ENCODE measurements at places on chromosomes 2 and 18.

- peak; percentile 53 for DNase-seq
Measured at GRCh38 chr2:10326151-10326616, 23.5 kb downstream of the HPCAL1 start.

DNA sequence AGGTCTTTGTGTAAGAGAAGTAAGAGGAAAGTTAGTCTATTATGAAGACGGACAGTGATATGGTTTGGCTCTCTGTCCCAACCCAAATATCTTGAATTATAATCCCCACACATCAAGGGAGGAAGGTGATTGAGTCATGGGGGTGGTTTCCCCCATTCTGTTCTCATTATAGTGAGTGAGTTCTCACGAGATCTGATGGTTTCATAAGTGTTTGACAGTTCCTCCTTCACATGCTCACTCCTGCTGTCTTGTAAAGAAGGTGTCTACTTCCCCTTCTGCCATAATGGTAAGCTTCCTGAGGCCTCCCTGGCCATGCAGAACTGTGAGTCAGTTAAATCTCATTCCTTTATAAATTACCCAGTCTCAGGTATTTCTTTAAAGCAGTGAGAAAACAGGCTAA, 67.6 kb downstream of the NEURL3 start:
- DNase-seq = no peak

- DNase-seq = no peak
Measured at GRCh38 chr2:9341337-9341887, 81.9 kb downstream of the ITGB1BP1 start.

DNA sequence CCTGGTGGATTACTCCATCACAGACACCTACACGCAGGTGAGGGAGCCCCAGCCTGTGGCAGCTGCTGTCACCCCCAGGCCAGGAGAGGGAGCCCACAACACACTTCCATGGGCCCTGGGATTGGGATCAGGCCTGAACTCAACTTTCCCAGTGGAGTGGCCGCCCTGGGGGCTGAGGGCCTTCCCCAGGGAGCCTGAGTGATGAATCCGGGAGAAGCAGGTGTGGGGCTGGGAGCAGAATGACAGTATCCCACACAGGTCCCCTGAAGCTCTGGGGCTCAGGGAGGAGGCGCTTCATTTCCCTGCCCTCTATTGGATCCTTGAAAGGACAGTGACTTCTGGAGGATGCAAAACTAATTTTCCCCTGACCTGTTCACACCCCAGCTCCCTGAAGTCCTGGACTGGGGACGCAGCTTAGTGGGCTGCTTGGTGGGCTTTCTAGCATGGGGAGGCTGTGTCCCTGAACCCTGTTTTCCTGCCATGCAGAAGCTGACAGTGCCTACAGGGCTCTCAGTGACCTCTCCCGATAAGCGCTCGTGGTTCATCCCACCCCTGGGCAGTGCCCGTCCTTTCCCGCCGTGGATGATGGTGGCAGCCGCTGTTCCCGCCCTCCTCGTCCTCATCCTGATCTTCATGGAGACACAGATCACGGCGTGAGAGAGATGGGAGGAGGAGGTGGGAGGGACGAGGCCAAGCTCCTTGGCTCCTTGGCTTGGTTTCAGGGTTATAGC, 11.0 kb downstream of the SLC4A3 start:
- DNase-seq = no peak

GRCh38 chr2:108906403-108907077, 82.5 kb downstream of the EDAR start:
- DNase-seq = no peak

GRCh38 chr18:80148326-80149199, 39.5 kb downstream of the ADNP2 start:
- no peak for DNase-seq

DNA sequence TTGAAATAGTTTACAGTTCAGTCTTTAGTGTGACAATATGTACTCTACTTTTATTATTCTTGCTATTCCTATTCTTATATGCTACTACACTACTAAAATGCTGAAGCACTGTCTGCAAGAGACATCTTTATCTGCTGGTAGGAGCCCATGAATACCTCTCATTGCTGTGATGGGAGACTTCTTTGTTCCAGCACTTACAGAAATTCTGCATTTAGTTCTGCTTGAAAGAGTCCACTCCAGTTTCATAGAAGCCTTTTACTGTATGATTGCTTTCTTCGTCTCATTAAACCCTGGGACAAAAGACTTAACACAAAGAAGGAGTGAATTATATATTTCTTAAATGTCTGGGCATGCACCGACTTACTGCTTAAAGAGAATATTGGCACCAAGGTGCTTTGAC, 272.7 kb downstream of the CD226 start:
- DNase-seq = no peak

GRCh38 chr2:47386551-47386950, 16.4 kb upstream of the MSH2 start:
- no peak for DNase-seq

GRCh38 chr2:17877811-17878280, 621 bp upstream of the KCNS3 start:
- DNase-seq = no peak

- DNase-seq = no peak
Measured at GRCh38 chr18:65761636-65762295, 11.0 kb downstream of the CDH7 start.

GRCh38 chr2:153072077-153072476, 353.7 kb downstream of the ARL6IP6 start:
- DNase-seq = no peak

DNA sequence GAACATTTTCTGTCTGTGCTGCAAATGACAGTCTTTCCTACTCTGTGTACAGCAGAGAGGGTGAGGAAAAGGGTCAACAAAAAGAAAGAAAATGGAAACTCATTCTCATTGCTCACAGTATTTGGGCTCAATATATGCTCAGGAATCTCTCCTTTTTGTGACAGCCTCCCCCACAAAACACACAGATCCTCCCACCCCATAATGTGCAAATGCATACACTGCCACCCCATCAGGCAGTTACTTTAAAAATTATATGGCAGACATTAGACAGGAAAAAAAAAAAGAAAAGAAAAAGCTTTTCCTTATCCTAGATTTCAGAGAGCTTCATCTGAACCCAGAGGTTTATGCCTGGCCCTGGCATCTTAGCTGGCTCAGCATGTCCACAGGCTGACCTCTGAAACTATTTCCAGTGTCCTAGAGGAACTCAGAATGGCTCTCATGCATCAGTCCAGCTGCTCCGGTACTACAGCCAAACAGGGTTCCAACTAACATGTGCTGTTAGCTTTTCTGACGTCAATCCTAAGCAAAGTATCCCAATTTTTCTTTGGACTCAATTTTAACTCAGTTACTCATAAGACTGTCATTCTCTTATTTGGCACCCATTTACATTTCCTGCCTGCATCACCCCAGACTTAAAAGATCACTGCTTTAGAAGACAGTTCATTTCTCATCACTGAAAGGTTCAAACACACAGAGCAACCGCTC, 105.9 kb downstream of the RBMS1 start:
- DNase-seq = no peak

GRCh38 chr2:189474526-189474925, 33.3 kb downstream of the WDR75 start:
- DNase-seq = peak; percentile 81

DNA sequence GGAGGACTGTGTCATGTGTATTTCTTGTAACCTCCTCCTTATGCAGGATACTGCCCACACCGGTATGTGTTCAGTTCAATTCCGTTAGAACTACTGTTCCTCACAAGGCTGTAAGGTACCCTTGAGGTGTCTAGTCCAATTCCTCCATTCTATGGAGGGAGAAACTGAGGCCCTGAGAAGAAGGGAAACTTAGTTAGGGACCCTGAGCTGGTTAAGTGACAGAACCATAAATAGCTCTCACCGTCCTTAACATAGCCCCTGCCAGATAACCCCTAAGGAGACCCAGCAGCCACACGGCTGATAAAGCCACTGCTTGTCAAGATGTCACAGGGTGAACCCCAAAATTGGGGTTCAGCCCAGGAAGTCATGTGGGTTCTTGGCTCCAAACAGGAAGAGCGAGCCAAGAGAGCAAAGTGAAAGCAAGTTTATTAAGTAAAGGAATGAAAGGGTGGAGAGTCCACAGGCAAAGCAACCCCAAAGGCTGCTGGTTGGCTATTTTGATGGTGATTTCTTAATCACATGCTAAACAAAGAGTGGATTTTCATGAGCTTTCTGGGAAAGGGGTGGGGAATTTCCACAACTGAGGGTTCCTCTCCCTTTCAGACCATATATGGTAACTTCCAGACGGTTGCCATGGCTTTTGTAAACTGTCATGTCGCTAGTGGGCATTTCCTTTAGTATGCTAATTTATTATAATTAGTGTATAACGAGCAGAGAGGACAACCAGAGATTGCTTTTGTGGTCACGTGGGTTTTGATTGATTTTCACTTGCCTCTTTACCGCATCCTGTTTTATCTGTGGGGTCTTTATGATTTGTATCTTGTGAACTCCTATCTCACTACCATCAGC, 83.4 kb upstream of the RTN4 start:
- DNase-seq = no peak

GRCh38 chr18:24826605-24827004, 366.2 kb downstream of the HRH4 start:
- no peak for DNase-seq

GRCh38 chr2:64018701-64019082, 536 bp downstream of the VPS54 start:
- no peak for DNase-seq

DNA sequence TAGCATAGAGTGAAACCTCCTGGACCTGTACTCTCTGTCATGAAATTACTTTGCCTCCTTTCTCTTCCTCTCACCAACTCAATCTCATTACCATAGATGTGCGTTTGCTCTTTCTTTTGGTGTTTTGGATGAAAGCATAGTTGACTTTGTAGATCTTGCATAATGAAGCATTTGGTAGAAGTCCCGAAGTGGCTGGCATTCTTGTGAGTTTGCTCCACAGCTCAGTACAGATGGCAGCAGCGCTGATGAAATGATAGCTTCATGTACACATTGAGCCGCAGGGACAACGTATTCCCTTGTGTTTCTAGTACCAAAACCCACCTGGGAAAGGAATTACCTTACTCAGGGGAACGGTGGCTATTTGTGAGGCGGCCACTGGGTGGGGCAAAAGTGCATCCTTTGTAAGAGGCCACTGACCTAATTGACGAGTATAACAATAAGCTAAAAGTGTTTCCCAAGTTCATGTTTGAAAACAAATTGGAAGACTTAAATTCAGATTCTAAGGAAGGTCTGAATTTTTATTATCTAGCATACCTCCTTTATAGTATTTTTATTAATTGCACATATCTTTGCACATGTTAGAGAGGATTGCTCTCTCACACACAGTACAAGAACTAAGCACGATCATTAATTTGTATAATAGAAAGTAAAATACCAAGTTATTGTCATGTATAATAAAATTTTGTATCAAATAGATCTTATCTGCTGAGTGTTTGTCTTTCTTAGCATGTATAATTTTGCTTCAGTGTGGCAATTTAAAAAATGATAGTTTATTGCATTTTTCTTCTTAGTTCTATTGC, 25.4 kb upstream of the CDH7 start:
- no peak for DNase-seq

DNA sequence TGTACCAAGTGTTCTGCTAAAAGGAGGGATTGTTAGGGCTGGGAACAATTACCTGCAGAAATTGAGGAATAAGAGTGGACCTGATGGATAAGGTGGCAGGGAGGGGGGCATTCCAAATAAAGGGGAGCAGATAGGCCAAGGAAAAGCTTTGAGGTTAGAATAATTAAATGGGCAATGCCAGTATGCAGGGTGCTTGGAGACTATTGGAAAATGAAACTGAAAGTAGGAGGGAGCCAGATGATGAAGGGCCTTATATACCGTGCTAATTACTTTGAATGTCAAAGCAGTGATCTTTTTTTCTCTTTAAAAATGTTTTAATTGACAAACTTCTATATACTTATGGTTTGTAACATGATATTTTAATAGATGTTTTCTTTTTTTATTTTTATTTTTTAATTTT, 42.9 kb downstream of the MMADHC start:
- DNase-seq = no peak

DNA sequence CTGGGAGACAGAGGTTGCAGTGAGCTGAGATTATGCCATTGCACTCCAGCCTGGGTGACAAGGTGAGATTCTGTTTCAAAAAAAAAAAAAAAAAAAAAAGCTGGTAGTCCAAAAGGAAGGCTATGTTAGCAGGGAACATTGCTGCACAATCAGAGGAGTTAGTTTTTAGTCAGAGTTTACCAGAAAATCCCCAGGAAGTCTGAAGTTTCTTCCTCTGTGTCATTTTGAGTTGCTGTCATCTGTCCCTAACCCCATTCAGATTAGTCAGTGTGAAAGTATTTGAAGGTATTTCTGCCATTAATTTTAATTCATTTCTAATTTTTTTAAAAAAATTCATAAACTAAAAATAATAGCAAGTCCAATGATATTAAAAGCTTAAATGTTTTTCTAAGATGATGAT, 33.5 kb upstream of the CERS6 start:
- DNase-seq = no peak

- DNase-seq = no peak
Measured at GRCh38 chr18:68176901-68177300, 538.0 kb downstream of the TMX3 start.

DNA sequence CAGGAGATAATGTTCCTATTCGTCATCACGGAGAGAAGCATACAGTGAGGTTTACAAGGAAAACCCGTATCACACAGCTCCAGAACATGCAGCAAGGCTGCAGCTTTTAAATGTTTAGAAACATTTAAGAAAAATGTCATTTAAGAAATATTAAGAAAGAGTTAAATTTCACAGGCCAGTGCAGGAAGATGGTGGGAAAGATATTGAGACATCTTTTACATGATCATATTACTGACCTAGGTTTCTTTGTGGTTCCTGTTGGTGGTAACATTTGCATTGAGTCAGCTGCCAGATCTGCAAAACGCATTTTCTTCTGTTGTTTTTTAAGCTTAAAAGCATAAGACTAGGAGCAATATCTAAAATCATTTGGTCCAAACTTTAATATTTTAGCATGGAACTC, 44.9 kb downstream of the CPO start:
- DNase-seq = no peak

GRCh38 chr2:21181957-21182356, 58.2 kb downstream of the TDRD15 start:
- DNase-seq = no peak

GRCh38 chr2:26034637-26034992, 731 bp downstream of the RAB10 start:
- no peak for DNase-seq

DNA sequence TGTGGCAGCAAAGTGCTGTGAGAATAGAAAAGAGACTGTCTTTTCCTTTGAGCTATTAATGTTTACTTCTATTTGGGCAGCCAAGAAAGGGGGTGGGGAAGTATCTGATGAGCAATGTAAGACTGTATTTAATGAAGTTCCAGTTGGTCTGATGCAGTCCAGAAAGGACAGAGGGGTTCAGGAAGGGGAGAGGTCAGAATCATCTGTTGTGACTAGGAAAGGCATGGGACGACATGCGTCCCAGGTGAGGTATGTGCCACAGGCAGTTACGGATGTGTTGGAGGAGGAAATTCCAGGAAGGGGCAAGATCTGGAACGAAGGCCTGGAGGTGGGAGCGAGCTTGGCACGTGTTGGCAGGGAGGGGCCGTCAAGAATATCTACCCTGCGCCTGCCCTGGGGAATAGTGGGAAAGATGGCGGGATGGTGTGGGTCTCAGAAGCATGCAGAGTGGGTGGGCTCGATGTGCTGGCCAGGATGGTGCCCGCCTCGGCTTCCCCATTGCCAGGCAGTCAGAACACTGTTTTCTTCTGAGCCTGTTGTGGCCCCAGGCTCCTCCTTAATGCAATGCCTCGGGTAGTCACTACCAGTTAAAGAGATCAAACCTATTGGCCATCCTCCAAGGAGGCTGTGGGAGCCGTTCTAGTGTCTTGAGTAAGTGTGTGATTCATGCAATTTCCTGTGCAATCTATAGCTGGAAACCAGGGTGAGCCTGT, 57.8 kb upstream of the TXNDC2 start:
- no peak for DNase-seq
